ENCODE measurements at places on chromosomes 7 and 10. TPM values are rescaled to one million over a fixed set of nuclear protein-coding genes. Genes with fewer than 3 reads are reported as not detected.

The WNT2 gene
- not detected for polyA plus RNA-seq

The TDRD1 gene
- not detected for polyA plus RNA-seq

The COL1A2 gene
- polyA plus RNA-seq, result 282 TPM

The CHST12 gene
- polyA plus RNA-seq, result 16.0 TPM

The GNAI1 gene
- 10.3 TPM for polyA plus RNA-seq

The UBE3C gene
- 15.8 TPM for polyA plus RNA-seq

The MYO3A gene
- polyA plus RNA-seq, result 5.9 TPM

The TMEM273 gene
- 3.1 TPM for polyA plus RNA-seq

The ZMIZ2 gene
- 69.9 TPM for polyA plus RNA-seq

The C10orf105 gene
- not detected for polyA plus RNA-seq

The HOXA9 gene
- polyA plus RNA-seq, result 3.1 TPM

The AZGP1 gene
- polyA plus RNA-seq, result 3.5 TPM

The DBNL gene
- 80.1 TPM for polyA plus RNA-seq
